ENCODE measurements at places on chromosomes 1 and 21. TPM values are rescaled to one million over a fixed set of nuclear protein-coding genes. Genes with fewer than 3 reads are reported as not detected.

DNA sequence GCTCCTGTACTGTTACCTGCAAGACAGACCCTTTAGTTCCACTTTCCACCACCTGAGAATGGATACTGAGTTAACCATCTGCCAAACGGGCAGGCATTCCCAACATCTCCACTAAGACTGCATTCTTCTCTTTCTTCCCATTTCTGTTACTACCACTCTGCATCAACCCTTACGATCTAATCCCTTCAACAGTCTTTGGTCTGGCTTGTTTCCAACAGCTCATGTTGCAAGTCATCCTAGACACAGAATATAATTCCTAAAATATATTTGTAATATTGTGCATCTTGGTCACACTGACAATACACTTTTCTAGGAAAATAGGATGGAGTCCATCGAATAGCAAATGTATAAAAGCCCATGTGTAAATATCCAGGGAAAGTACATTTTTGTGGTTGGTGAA is 166.7 kb downstream of the SIPA1L2 start:
- DNase-seq = no peak

GRCh38 chr1:150069923-150070322 is 2.3 kb downstream of the VPS45 start:
- DNase-seq = no peak

DNA sequence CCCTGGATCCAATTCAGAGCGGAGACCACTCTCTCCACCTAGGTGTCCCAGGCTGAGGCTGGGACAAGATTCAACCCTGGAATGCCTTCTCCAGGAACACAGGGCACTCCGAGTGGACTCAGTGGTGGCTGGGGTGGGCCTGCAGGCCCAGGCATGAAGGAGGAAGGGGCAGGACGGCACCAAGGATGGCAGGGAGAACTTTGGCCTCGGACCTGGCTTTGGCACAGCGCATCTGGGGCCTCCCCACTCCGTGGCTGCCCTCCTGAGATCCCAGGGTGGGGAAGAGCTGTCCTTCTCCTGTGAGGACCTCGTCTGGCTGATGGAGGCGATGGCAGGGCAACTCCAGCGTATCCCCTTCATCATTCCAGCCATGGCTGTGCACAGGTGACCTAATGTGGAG is 35.6 kb downstream of the DHCR24 start:
- DNase-seq = no peak

DNA sequence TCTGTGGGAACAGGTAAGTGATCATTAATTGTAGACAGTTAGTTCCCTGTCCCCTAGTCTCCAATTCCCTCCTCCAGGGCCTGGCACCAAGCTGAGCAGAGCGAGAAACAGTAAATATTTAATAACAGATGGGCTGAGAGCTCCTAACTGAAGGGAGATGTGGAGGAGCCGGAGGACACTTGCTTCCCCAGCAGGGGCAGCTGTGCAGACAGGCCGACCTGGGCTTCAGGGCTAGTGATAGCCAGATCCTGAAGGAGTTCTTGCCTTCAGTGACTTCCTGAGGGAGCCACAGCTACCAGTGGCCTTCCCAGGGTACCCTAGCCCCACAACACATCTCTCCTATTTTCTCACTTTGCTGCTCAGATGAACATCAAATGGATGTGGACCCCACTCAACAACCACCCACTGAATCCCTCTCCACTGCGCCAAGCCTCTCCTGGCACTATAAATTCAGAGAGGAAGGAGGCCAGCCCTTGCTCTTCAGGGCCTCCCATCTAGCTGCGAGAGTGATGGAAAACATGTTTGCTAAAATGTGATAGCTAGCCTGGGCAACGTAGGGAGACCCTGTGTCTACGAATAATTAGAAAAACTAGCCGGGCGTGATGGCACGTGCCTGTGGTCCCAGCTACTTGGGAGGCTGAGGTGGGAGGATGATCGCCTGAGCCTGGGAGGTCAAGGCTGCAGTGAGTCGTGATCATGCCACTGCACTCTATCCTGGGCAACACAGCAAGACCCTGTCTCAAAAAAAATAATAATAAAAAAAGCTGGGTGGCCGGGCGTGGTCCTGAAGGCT is 26.9 kb upstream of the SYNC start:
- no peak for DNase-seq

GRCh38 chr1:56301791-56302190 is 277.6 kb downstream of the PLPP3 start:
- no peak for DNase-seq

DNA sequence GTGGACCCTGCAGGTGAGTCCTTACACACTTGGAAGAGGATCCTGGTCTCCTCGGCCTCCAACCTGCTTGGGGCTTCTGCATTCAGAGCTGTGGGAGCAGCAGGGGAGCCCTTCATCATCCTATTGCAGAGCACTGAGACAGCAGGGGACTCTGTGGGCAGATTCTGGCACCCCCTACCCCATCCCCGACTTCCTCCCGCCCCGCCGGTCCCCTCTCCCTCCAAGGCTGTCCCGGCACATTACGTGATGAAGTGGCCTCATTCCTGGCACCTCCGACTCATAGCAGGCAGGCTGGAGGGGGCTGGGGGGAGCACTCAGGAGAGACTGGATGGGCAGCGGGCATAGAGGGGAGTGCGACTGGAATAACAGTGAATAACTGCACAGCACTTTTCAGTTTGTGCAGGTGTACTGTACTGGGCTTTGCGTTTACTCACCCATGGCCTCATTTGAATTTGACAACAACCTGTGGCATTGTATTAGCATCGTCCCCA is 394.1 kb downstream of the MATN1 start:
- DNase-seq = no peak

- no peak for DNase-seq
Measured at GRCh38 chr1:51623025-51623424, 6.1 kb downstream of the OSBPL9 start.

The PRELP gene
- 72.1 TPM for total RNA-seq

Measured in mucosa of gallbladder (tissue), 1 donor.